Thymus (tissue), 14 donors: ENCODE measurements at places on chromosomes 1 and 21. TPM values are rescaled to one million over a fixed set of nuclear protein-coding genes. Genes with fewer than 3 reads are reported as not detected.

CBR1 gene
- 26.2 TPM for total RNA-seq

DNA sequence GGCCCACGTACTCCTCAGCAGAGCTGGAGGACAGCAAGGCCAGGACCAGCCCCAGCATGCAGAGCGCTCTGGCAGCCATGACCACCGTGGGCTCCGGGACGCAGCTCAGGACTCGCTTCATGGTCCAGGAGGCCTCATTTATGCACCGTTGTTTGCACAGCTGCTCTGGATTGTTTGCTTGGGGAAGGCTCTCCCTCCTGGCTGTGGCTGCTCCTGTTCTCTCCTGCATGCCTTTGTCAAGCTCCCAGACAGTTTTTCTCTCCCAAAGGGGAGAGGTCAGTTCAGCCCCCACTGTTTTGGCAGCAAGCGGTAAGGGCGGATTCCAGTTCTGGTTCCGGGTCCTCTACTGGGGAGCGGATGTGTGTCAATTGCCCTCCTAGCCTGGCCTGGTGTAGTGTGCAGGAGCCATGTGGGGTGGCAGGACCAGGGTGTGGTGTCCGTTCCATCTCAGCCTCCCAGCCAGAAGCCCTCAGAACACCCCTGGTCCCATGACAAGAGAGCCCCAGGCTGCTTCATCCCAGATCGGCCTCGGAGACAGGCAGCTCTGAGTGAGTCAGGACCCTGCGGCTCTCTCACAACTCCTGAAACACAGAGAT, at the start of gene TFF3:
Gene TFF3 (minus strand): TSS at position 114 of the 596 bp plus-strand sequence. CDS start 35 bp downstream, at position 79.
- H3K27ac ChIP-seq = no peak within 1 kb of the TSS
- H3K27me3 ChIP-seq = no peaks in the 10 kb centered on the region
- no peak for DNase-seq
- H3K4me1 ChIP-seq = peaks cover 30% of the 10 kb centered on the region
- no peak within 1 kb of the TSS for H3K4me3 ChIP-seq

- no peak for DNase-seq
- no peaks in the 10 kb centered on the region for H3K27me3 ChIP-seq
- H3K36me3 ChIP-seq = no peaks in the 10 kb centered on the region
- H3K27ac ChIP-seq = no peak overlapping the region
- H3K4me1 ChIP-seq = no peaks in the 10 kb centered on the region
Measured at GRCh38 chr1:60903591-60903990, 178.8 kb upstream of the NFIA start.

RNU1-4 gene
- 17,380 TPM for total RNA-seq

GRCh38 chr1:68704800-68705443, 208.0 kb upstream of the DEPDC1 start:
- no peak overlapping the region for H3K4me3 ChIP-seq
- H3K27ac ChIP-seq = no peak overlapping the region
- no peaks in the 10 kb centered on the region for H3K4me1 ChIP-seq
- no peaks in the 10 kb centered on the region for H3K27me3 ChIP-seq
- no peaks in the 10 kb centered on the region for H3K36me3 ChIP-seq

DNA sequence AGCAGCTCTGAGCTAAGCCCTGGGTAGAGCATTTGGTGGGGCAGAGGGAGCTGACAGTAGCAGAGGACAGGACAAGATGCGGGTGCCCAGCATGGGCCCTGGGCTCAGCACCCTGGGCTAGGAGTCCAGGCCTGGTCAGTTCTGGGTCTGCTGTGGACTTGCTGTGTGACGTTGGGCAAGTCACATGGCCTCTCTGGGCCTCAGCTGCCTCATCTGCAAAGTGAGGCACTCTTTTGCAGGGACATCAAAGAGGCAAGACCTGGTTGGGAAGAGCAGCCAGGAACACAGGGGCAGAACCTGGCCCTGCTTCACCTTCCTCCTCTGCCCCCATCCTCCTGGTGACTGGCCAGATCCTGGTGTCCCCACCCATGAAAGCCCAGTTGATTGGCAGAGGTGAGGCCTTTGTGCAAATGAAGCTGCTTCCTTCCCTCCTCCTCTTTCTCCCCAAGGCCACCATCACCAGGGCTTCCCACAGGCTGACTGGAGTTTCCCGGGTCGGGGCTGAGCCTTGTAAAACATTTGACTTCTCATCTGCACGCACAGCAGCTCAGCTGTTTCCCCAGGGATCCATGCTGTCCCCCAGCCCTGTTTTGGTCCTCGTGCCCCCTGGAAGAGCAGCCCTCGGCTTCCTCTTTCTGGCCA, 350.5 kb downstream of the MATN1 start:
- H3K4me1 ChIP-seq = no peaks in the 10 kb centered on the region
- H3K27ac ChIP-seq = no peak overlapping the region
- H3K4me3 ChIP-seq = no peak overlapping the region
- no peaks in the 10 kb centered on the region for H3K36me3 ChIP-seq
- no peak for DNase-seq

FCAMR gene
- total RNA-seq = 0.19 TPM
